ENCODE measurements at places on chromosomes 3 and 15.

GRCh38 chr3:27986234-27986879 is 255.1 kb upstream of the CMC1 start:
- DNase-seq = no peak

DNA sequence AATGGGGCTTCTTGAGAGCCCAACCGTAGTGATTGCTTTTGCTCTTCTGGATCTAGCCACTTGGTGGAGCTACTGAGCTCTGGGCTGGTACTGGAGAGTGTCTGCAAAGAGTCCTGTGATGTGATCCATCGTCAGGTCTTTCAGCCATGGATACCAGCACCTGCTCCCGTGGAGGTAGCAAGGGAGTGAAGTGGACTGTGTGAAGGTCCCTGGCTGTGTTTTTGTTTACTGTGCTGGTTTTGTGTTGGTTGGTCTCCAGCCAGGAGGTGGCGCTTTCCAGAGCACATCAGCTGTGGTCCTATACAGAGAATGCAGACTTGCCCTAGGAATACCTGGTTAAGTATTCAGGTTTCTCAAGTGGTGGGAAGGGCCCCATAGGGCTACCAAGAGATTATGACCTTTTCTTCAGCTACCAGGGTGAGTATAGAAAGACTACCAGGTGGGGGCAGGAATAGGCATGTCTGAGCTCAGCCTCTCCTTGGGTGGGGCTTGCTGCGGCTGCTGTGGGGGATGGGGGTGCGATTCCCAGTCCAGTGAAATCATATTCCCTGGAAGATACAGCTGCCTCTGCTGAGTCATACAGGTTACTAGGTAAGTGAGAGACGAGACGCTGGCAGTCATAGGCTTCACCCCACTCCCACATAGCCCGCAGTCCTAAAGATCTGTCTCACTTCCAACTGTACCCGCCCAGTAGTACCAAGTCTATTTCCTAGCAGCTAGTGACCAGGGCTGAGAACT is 733.7 kb downstream of the ZNF385D start:
- no peak for DNase-seq

DNA sequence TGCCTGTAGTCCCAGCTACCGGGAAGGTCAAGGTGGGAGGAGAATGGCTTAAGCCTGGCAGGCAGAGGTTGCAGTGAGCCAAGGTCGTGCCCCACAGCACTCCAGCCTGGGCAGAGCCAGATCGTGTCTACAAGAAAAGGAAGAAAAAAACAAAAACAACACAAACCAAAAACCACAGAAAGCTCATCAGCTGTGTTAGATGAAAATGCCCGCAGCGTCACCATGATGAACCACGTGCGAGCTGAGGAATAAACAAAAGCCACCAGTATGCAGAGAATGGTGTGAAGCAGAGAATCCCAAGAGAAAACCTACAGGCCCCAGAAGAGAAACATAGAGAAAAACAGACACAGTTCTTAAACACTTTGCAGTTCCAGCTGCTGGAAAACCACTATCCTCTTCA is 19.7 kb upstream of the TM4SF19 start:
- no peak for DNase-seq

GRCh38 chr3:140176526-140176925 is 241.5 kb downstream of the CLSTN2 start:
- DNase-seq = no peak
